ENCODE measurements at places on chromosomes 5 and 9.

DNA sequence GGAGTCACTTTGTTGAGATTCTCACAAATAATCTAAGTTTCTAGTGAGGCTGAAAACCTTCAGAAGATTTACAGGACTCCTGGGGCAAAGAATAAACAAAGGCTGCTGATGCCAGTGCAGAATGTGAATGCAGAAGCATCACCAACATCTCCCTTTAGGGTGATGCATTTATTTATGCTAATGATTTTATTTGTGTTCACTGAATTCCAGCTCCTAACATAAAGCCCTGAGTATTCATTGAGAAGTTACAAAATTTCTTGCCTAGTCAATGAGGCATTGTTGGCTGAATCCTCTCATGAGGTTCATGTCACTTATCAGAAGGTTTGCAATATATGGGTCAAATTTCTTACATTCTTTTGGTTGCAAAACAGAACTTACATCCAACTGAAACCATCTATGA lies 70.0 kb downstream of the GRIN3A start:
- no peak for DNase-seq

DNA sequence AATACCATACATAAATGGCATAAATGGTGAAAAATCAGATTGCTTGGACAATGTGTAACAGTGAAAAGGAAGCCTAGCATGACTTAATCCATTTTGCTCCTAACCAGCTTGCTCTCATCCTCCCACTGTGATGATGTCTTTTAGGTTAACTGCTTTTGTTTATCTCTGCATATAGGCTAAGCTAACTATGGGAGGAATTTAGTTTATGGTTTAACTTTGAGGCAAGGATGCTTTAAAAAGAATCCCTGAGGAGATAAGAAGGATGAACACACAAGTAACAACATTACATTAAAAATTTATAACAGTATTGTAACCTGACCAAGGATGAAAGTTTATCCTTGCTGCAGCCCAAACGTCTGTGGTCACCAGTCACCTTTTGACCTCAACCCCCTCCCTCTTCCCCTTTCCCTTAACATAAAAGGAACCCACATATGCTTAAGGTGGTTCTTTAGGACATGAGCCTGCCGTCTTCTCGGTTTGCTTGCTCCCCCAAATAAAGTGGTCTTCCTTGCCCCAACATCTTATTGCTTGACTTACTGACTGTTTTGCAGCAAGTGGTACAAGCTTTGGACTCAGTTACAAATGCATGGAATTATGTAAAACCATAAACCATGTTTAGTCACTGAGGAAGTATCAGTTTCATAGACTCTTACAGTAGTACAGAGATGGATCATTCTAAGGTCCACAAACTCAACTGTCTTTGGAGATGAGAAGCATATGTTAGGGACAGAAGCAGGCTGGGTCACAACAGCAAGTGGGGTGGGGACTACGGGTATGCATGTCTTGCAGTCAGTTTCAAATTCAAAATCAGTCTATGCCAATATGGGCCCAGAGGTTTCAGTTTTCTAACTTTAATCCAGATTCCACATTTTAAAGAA lies 31.3 kb downstream of the AGXT2 start:
- DNase-seq = no peak

GRCh38 chr9:69671311-69671878 lies 776 bp downstream of the APBA1 start:
- DNase-seq = no peak

- DNase-seq = no peak
These were observed 40.4 kb downstream of the AK8 start for GRCh38 chr9:132837501-132838286.

GRCh38 chr5:134115806-134116175 lies 1.3 kb downstream of the TCF7 start:
- DNase-seq = no peak
